Ureter (tissue), 1 donor: ENCODE measurements at places on chromosomes 3 and 15. TPM values are rescaled to one million over a fixed set of nuclear protein-coding genes. Genes with fewer than 3 reads are reported as not detected.

Gene CFAP100
- not detected for total RNA-seq

DNA sequence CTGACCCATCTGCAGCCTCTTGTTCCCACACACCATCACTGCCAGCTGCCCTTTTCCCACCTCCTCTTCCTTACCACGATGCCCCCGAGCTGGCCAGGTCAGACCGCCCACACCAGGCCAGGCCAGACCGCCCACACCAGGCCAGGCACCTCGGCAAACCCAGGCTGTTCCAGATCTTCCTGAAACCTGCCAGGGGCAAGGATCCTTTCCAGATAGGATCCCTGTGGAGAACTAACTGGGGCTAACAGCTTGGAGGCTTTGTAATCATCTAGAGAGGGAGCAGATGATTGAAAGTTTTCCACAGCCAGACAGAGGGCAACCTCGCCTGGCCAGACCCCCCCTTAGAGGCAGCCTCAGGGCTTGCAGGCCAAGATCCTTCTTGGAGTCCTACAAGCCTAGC, 287.3 kb upstream of the TLE3 start:
- DNase-seq: no peak

Gene TUSC7
- total RNA-seq: not detected

DNA sequence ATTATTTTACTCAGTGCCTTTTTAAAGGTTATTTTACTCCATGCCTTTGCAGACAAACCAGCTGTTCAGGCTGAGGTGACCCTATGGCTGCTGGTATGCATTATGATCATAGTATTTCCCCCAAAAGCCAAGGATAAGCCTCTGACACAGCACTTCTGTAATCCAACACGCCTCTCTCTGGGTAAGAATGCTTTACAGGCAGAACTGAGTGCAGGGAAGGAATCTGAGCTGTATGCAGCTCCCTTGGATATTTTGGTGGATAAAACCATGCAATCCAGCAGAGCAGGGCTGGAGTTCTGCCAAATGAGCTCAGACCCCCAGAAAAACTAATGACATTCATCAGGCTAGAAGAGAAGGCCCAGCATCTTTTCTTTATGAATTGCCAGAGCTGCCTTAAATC, 11.7 kb upstream of the MAP1A start:
- no peak for DNase-seq

DNA sequence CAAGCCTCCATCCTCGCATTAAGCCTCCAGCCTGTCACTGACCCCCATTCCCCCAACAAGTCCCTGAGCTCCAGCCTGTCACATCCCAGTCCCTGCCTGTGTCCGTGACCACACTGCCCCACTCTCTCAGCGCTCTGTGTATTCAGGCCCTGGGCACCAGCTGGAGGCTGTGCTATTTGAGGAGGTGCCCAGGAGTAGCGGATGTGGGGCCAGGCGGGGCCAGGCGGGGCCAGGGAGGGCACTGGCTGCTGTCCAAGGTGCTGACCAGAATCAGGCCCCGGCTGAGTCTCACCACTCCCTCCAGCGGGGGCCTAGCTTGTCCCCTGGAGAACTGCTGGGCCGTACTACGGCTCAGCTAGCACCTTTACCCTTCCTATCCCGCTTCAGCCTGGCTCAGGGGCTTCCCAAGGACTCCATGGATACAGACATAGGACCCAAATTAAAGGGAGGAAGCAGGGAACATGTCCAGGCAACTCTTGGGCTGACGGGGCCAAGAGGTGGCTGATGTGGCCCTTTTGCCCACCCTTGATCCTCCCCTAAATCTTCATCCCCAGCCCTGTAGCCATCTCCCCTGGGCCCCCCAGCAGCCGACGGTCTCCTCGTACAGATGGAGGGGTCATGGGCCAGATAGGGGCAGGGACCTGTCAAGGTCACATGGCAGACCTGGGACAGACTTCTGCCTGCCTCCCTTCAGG, 1.1 kb downstream of the HHATL start:
- peak; percentile 62 for DNase-seq

- DNase-seq: no peak
These were observed 22.1 kb downstream of the MSL2 start for GRCh38 chr3:136173939-136174490.

- DNase-seq: no peak
These were observed 226.7 kb downstream of the ZMAT3 start for GRCh38 chr3:178844916-178845315.

GRCh38 chr3:55569033-55569599, 82.0 kb upstream of the WNT5A start:
- DNase-seq: no peak

- DNase-seq: no peak
These were observed 466.9 kb downstream of the NAALADL2 start for GRCh38 chr3:175326041-175326440.

Gene TEX264
- 52.7 TPM for total RNA-seq

GRCh38 chr15:99550077-99550476, 15.7 kb upstream of the MEF2A start:
- DNase-seq: no peak

Gene GOLGA6B
- total RNA-seq: 0.36 TPM

GRCh38 chr3:131162516-131162915, 135.8 kb downstream of the NEK11 start:
- no peak for DNase-seq

DNA sequence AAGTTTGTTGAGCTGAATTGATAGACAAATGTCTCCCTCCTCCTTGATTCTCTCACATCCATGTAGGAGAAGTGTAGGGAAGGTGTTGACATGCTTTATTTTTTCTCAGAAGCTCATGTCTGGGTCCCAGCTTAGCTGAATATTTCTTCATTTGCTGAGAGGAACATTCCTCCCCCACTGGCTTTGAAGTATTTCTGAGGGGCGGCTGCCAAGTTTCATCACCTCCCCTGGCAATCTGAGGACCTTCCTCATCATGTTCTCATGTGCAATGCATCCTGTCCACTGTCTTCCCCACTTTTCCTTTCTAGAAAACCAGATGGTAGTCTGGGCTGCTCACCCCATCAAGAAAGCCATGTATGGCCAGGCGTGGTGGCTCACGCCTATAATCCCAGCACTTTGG, 168.9 kb upstream of the RGMA start:
- DNase-seq: no peak

GRCh38 chr3:171189394-171190080, 163.0 kb upstream of the SLC2A2 start:
- no peak for DNase-seq

Gene GCNT3
- 1.8 TPM for total RNA-seq

GRCh38 chr3:189239616-189240015, 67.8 kb downstream of the TPRG1 start:
- DNase-seq: no peak

Gene FEZF2
- not detected for total RNA-seq

Gene IL5RA
- total RNA-seq: not detected

DNA sequence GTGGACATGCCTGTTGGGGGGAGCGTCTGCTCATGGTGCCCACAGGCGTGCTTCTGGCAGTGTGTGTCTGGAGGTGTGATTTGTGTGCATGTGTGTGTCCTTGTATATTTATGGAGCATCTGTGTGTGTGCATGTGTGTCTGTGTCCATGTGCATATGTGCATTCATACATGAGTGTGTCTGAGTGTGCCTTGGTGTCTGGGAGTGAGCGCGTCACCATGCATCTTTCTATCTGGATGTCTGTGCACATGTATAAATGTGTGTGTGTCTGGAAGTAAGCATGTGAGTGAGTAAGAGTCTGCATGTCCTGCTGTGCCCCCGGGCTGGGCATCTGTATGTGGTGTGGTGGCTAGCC, 58.1 kb upstream of the PRR23E start:
- DNase-seq: no peak

GRCh38 chr3:89702404-89702803, 595.0 kb downstream of the EPHA3 start:
- no peak for DNase-seq

Gene MST1R
- total RNA-seq: 39.2 TPM

GRCh38 chr3:2802429-2802828, 307.7 kb downstream of the IL5RA start:
- no peak for DNase-seq

- peak; percentile 44 for DNase-seq
These were observed 239.9 kb downstream of the CPNE4 start for GRCh38 chr3:131794766-131795388.
